Lower leg skin (tissue), 4 donors: ENCODE measurements at places on chromosomes 12 and 14. TPM values are rescaled to one million over a fixed set of nuclear protein-coding genes. Genes with fewer than 3 reads are reported as not detected.

The NEUROD4 gene
- total RNA-seq = not detected

DNA sequence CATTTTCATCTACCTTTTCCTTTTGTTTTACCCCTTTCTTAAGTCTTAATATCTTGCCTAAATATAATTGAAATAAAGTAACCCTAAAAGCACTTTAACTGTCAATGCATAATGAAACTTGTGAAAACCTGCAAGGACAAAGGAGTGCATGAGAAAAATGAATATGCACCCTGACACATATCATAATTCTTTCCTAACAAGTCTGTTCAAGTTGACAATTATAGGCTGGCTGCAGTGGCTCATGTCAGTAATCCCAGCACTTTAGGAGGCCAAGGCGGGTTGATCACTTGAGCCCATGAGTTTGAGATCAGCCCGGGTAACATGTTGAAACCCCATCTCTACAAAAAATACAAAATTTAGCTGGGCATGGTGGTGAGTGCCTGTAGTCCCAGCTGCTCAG is 65.4 kb downstream of the FGD6 start:
- DNase-seq = no peak

- no peak for DNase-seq
Measured at GRCh38 chr14:77844802-77845201, 44.9 kb downstream of the ADCK1 start.

GRCh38 chr14:104262515-104263514 is 124.4 kb downstream of the KIF26A start:
- no peak for DNase-seq

The KRT6C gene
- 11.0 TPM for total RNA-seq

The ESRRB gene
- 1.1 TPM for total RNA-seq

DNA sequence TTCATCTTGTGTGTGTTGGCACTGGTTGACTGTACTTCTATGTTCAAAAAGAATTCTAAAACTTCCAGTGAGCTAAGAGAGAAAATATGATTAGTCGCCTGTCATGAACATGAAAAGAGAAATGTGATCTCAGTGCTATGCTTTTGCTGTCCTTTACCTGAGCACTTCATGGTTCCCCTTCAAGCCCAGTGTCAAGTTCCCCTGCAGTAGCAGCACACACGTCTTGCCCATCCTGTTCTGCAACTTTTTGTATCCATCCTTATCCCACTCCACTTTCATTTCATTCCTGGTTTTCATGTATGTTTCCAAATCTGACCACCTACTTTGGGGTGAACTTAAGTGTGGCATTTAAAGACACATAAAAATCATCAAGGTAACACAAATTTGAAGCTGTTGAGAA is 848.0 kb upstream of the USP15 start:
- no peak for DNase-seq

DNA sequence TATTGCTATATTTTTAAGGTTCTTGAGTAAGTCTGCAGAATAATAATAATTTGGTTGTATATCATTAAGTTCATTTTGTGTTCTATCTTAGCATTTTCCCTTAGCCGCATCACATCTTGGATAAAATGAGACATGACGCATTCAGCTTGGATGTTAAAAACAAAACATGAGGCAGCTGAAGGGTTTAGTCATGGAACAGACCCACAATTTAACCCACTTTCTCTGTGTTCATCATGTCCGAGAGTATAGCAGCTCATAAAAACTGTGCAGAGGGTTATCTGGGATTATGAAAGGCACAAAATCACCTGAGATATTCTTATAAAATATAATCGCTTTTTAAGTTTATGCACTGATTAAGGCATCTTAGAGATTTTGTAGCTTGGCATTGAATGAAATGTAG is 219.3 kb downstream of the TRHDE start:
- DNase-seq = no peak

DNA sequence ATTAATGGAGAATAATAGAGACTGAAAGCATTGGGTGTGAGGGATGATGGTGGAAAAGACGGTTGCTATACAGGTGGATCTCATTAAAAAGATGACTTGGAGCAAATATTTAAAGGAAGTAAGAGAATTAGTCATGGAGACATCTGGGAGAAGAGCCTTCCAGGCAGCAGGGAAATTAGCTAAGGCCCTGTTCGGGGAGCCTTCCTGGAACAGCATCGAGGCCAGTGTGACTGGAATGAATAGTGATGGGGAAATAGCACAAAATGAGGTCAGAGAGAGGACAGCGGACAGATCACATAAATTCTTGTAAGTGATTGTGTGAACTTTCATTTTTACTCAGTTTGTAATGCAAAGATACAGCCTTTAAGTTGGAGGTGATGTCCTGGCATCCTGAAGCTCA is 842.3 kb downstream of the SLC6A15 start:
- peak; percentile 45 for DNase-seq

- DNase-seq = no peak
Measured at GRCh38 chr12:1629338-1630132, 504 bp downstream of the WNT5B start.

The JAG2 gene
- total RNA-seq = 50.4 TPM

The AQP6 gene
- total RNA-seq = 0.10 TPM

- DNase-seq = no peak
Measured at GRCh38 chr12:88726806-88727720, 146.8 kb upstream of the KITLG start.

The BDKRB2 gene
- 8.4 TPM for total RNA-seq

The RAP1B gene
- total RNA-seq = 96.1 TPM

GRCh38 chr14:77508249-77508648 is 9.6 kb upstream of the ISM2 start:
- no peak for DNase-seq
